ENCODE measurements at places on chromosomes 11 and 22.

DNA sequence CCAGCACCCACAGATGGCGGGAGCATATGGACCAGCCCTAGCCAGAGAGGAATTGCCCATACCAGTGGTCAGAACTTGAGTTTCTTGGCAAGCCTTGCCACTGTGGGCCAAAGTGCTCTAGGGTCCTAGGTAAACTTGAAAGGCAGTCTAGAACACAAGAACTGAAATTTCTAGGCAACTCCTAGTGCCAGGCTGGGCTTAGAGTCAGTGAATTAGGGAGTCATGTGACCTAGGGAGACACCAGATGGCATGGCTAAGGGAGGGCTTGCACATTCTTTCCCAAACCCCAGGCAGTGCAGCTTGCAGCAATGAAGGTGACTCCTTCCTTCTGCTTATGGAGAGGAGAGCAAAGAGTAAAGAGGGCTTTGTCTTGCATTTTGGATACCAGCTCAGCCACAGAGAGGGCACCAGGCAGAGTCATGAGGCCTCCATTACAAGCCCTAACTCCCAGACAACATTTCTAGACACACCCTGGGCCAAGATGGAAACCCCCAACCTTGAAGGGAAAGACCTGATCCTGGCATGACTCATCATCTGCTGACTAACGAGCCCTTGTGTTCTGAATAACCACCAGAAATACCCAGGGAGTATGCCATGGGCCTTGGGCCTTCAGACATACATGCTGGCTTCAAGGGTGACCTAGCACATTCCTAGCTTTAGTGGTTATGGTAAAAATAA is 19.2 kb upstream of the OR56A3 start:
- no peak for DNase-seq

DNA sequence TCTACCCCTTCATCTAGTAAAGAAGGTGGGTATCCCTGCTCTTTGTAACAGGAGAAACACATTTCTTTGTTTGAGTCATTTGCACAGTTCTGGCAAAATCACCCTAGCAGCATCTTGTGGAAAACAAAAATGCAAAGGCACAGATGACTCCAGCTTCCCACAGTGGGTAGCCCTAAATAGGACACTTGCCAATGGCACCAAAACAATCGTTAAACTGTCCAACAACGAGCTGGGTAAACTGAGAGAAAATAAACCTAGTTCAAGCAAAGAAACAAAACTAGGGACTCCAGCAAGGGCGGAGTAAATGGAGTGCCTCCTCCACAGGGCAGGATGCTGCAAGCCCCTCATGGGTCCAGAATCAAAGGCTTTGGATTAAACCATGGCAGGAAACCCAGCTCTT is 239.5 kb downstream of the NTM start:
- DNase-seq: no peak

DNA sequence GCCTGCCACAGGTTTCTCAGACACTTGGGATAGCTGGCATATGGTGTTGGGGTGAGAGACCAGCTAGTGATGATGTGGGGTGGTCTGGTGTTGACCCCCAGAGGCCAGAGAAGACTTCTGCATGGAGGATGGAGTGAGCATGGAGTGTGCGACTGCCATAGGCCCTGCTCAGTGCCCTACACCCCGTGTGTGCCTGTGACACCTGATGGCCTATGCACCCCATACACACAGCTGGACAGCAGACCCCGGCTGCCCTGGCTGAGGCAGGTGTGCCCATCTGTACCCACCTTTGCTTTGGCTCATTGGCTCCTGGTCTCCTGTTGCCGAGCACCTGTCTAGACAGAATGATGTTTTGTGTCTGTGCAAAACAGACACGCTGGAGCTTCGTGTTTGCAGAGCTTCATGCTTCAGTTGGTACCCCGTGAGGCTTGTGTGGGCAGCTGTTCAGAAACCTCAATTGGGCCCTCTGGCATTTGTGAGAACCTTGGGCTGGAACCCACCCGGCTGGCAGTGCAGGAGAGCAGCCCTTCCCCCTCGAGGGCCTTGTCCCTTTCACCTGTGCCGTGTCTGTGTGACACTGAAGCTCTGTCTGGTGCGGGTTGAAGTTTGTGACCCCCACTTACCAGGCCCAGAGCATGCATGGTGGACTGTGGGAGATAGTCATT is 27.6 kb downstream of the BCR start:
- no peak for DNase-seq

- DNase-seq: no peak
Measured at GRCh38 chr11:90822996-90823395, 600.1 kb upstream of the CHORDC1 start.

- peak; percentile 91 for DNase-seq
Measured at GRCh38 chr11:111299101-111300026, 1.0 kb downstream of the POU2AF3 start.

DNA sequence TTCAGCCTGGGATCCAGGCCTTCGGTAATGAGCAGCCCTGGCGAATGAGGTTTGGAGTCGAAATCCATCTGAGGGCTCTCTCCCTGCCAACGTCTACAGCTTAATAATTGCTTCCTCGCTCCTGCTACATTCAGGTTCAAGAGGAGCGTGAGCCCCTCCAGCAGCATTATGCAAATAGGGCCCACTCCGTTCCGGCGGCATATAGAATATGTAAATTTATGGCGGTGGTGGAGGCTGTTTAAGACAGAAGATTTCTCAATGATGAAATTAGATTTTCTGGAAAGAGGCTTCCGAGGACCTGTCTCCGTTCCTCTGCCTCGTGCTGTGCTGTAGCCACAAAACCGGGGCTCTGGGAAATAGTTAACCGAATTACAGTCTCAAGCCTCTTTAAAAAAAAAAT is 402.8 kb downstream of the MIAT start:
- no peak for DNase-seq

- no peak for DNase-seq
Measured at GRCh38 chr22:43711681-43712080, 100.4 kb downstream of the EFCAB6 start.

GRCh38 chr11:44494785-44495184 is 70.7 kb upstream of the CD82 start:
- no peak for DNase-seq

GRCh38 chr11:82216927-82217570 is 516.6 kb downstream of the FAM181B start:
- no peak for DNase-seq

GRCh38 chr22:41848468-41848867 is 15.6 kb downstream of the SREBF2 start:
- no peak for DNase-seq

DNA sequence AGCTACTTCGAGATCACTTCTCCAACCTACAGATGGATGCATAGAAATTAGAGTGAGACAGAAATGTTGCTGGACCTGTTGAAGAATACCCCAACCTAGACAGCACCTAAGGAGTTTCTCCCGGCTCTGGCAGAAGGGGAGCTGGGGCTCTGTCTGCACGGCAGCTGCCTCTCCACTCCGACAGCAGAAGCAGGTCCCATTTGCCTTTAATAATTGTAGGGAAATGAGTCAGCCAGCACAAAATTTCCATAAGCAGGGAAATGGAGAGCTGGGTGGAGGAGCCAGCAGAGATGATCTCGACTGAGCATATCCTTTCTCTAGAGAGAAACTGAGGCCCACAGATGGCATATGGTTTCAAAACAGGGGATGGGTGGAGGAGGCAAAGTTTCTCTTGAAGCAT is 80.1 kb downstream of the EFCAB6 start:
- no peak for DNase-seq

DNA sequence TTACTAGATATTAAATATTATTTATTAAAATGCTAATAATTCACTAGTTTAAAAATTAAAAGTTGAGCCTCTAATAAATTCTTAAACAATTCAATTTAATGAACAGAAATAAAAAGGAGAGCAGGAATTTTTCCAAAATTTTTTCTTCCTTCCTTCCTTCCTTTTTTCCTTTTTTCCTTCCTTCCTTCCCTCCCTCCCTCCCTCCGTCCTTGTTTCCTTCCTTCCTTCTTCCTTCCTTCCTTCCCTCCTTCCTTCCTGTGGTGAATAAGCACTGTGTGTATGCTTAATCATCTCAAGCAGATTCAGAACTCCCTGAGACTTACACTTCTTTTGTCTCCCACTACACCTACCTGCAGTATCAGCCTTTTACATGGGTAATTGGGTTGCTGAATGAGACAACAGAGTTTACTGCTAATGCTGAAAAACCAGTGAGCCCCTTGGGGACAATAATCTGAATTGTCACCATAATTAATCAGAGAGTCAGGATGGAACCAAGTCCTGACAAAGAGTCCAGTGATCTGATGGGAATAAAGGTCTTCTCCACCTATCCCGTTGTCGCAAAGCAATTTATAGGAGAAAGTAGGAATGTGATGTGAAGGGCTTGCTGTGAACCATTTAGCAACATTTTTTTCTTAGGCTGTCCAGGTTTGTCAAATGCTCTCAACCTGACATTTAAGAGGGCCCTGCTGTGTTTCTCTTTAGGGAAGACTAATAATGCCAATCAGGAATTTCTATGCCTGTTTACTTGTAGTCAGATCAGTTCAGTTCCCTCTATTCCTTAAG is 58.1 kb upstream of the CEP295 start:
- DNase-seq: no peak

- no peak for DNase-seq
Measured at GRCh38 chr11:20277014-20277413, 86.5 kb upstream of the HTATIP2 start.

DNA sequence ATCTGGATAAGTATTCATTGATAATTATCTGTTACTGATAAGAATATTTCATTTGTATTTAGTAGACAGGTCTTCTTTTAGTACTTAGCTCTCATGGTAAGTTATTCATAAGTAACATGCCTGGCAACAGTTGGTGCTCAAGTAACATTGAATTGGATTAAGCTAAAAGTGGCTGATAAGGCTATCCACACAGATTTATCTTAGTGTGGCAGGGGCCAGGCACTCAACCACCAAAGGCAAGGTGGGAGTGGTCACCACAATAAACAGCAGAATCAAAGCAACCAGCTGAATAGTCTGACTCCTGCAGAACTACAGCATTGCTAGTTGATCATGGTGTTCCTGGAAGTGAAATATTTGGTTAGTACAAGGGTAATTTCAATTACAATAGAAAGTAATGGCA is 33.0 kb upstream of the NARS2 start:
- no peak for DNase-seq

DNA sequence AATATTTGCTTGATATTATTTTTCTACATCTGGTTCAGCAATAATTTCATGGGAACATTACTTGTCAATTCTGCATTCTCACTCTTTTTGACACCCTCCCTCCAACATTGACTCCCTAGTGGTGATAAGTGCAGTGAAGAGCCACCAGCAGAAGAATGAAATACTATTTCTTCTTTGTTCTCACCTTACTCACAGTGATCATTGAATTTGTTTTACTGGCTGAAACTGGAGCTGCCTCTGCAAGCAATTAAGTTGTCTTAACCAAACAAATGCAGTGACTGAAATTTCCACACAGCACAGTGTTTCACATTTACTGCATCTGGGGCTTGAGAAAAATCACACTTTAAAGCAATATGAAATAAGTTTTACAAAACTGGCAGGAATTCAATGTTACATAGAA is 189.8 kb downstream of the JRKL start:
- DNase-seq: no peak

DNA sequence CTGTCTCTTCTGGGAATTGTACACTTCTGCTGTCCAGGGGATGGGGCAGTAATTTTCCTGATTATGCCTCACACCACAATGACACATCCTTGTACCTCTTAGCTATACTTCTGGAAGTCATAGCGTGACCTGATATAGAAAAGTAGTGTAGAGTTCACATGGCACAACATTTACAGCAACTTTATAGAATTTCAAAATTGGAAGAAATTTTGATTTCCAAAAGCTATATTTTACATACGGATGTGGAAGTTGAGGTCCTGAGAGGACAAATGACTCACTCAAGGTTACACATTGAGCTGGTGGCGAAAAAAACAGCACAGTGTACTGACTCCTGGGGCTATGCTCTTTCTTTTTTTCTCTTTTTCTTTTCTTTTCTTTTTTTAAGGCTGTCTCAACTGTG is 6.3 kb upstream of the CYP2R1 start:
- no peak for DNase-seq

DNA sequence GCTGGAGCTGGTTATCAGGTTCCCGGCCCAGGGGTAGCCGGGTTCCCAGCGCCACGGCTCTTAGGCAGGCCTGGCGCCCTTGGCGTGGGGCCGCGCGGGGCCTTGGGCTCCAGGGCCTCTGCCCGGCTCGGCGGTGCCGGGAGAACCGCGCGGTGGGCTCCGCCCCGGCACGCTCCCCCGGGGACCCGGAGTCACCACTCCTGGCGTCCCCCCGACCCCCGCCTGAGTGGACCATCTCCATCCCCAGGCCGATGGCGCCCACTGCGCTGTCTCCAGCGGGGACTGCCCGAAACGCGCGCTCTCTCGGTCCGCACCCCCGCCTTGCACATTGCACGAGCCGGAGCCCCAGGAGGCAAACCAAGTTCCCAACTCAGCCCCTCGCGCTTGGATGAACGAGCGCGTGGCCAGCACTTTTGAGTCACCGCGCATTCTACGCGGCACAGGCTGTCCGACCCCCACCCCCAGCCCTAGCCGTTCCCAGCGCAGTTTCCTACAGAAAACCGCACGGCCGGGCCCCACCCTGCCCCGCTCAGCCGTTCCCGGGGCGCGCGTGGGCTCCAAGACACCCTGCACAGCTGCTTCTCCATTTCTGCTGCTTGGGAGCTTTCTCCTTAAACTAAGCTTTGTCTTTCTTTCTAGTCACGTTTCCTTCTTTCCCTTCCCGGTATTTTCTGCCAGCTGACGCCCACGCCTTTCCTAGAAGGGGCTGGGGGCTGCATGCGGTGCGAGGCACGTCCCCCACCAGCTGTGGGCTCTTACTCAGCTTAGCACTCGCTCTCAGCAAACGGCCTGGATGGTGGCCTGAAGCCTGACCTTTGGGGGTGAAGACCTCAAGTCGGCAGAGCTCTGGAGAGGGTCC is 650 bp upstream of the CHID1 start:
- no peak for DNase-seq

GRCh38 chr11:45026835-45027234 is 76.2 kb upstream of the TP53I11 start:
- no peak for DNase-seq

GRCh38 chr11:1224111-1224490 is 1.2 kb downstream of the MUC5B start:
- peak; percentile 36 for DNase-seq

DNA sequence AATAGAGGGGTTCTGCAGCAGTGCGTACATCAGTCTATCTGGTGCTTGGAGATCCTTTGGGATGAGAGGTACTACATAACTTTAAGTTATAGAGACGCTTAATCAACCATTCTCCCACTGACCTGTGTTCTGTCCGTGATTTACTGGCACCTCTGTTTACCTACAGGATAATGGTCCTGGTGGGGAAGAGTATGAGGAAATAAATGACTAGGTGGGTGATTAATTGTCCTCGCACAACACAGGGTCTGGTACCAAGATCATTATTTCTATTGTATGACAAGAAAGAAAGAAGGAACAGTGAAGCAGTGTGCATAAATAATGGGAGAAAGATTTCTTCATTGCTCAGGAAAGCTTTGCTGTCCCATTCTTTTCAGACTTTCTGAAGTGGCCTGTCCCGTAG is 32.8 kb upstream of the FJX1 start:
- no peak for DNase-seq
